Thoracic aorta (tissue), 2 donors: ENCODE measurements at places on chromosomes 3 and 15. TPM values are rescaled to one million over a fixed set of nuclear protein-coding genes. Genes with fewer than 3 reads are reported as not detected.

PPP2R3A gene
- 18.0 TPM for total RNA-seq

DNA sequence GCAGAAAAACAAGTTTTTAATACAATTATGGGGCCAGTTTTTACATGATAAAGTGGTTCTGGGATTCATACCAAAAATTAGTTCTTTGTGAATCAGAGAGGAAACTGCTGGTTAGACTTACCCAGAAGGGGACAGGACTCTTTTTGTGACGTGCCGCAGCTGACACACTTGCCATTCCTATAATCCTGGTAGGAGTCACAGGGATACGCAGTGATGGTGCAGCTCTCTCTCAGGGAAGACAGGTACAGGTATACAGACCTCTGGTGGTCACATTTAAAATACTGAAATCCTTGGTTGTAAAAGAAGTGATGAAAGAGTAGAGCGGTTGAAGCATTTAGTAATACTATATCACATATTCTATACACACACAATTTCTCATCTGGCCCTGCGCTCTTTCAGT is 20.2 kb upstream of the TMEM41A start:
- DNase-seq: no peak
- H3K27me3 ChIP-seq: no peaks in the 10 kb centered on the region
- no peak overlapping the region for H3K27ac ChIP-seq
- no peak overlapping the region for H3K4me3 ChIP-seq
- H3K4me1 ChIP-seq: no peaks in the 10 kb centered on the region

ALDH1A3 gene
- total RNA-seq: 21.8 TPM

SPRED1 gene
- 24.6 TPM for total RNA-seq

DNA sequence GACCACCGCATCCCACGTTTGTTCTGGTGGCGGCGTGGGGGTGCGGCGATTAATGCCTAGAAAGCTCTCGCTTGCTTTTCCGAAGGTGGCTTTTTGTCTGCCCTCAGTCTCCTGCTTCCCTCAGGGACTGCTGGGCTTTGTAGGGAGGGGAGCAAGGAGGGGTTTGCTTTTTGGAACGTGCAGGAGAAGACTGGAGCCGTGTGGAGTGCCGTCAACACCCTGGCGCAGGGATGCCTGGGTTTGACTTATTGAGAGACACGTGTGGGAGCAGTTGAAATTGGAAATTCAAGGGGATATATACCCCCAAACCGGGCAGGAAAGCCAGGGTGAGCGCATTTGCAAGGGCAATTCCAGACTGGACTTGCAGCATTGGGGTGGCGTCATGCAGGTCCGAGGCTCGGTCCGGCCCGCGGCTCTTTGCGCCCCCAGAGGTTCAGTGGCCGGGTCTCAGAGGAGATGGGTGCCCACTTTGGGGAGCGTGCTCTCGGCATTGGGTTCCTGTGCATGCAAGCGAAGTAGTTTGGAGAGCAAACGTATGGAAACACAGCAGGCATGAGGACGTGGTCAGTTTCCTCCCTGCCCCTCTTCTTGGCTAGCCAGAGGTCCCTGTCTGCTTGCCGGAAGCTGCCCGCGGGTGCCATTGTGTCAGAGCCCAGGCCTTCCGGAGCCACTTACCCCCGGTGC is 2.1 kb downstream of the EPHB1 start:
- no peaks in the 10 kb centered on the region for H3K27me3 ChIP-seq
- no peaks in the 10 kb centered on the region for H3K36me3 ChIP-seq
- H3K27ac ChIP-seq: no peak overlapping the region
- H3K4me1 ChIP-seq: peaks cover 41% of the 10 kb centered on the region
- DNase-seq: no peak

- no peaks in the 10 kb centered on the region for H3K36me3 ChIP-seq
- no peaks in the 10 kb centered on the region for H3K4me1 ChIP-seq
- H3K27ac ChIP-seq: no peak overlapping the region
- H3K4me3 ChIP-seq: no peak overlapping the region
Measured at GRCh38 chr15:79740561-79740960, 156.3 kb downstream of the MTHFS start.
